Amniotic stem cell (primary cell): ENCODE measurements at places on chromosomes 7 and 10.

GRCh38 chr7:40531956-40532355 is 397.2 kb downstream of the SUGCT start:
- no peak for DNase-seq

GRCh38 chr7:22663721-22664120 is 63.3 kb upstream of the IL6 start:
- no peak for DNase-seq

- no peak for DNase-seq
Observed at GRCh38 chr7:112084520-112084971, 121.7 kb downstream of the DOCK4 start.

GRCh38 chr10:18689498-18689897 is 30.3 kb downstream of the ARL5B start:
- no peak for DNase-seq

- no peak for DNase-seq
Observed at GRCh38 chr7:18041191-18041590, 13.5 kb upstream of the PRPS1L1 start.

- DNase-seq: no peak
Observed at GRCh38 chr7:97871659-97872024, 566 bp downstream of the ASNS start.

DNA sequence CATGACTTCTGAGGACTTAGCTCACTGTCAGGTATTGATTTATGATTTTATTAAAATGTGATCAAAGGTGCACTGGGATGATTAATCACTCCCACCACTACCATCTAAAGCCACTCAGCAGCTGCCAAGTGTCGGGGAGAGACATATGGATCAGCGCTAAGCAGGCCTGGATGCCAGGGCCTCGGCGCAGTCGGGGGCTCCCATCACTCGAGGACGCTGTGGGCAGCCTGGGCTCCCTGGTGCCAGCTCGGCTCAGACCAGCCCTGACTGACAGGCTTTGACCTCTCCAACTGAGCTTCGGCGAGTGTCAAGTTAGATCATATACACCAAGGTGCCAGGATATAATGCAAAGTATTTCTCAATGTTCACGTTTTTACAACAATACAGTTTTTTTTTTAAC is 267.7 kb downstream of the ACTR3B start:
- no peak for DNase-seq

- no peak for DNase-seq
Observed at GRCh38 chr7:2225336-2225735, 7.4 kb downstream of the MAD1L1 start.

- no peak for DNase-seq
Observed at GRCh38 chr10:47029181-47030009, 118.2 kb downstream of the PTPN20 start.

GRCh38 chr7:45104844-45105587 is 6.5 kb downstream of the TBRG4 start:
- no peak for DNase-seq

GRCh38 chr10:74852381-74852780 is 26.0 kb downstream of the KAT6B start:
- no peak for DNase-seq

DNA sequence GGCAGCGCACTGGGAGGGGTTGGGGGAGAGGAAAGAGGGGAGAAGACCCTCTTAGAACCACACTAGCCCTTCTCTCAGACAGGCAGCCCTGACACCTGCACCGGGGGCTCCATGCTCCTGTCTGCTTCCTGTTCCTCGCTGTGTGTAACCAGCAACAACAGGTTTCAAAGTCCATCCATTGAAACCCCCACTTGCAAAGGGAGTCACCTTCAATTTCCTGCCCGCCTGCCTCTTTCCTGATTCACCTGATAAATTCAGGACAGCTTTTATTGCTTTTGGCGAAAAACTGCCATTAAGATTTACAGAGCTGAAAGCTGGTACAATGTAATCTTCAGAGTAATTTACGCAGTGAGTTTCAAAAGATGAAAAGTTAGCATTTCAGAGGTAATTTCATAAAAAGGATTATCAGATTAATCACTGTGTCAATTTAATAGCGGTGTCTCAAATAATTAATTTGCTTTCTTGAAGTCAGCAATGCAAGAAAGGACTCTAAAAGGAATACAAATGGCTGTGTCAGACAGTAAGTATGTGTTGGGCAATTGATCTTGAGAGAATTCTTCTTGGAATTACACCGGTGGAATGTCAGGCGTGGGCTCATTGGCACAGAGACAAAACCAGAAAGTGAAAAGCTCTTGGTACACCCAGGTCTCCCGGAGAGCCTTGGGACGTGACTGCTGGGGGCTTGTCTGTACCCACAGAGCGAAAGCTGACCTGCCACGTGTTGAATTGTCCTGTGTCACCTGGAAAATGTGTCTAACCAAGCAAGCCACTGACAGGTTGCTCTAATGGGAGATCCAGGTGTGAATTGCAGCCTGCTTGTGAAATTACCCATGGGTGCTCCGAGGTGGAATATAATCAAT is 60.7 kb downstream of the TMEM209 start:
- no peak for DNase-seq

DNA sequence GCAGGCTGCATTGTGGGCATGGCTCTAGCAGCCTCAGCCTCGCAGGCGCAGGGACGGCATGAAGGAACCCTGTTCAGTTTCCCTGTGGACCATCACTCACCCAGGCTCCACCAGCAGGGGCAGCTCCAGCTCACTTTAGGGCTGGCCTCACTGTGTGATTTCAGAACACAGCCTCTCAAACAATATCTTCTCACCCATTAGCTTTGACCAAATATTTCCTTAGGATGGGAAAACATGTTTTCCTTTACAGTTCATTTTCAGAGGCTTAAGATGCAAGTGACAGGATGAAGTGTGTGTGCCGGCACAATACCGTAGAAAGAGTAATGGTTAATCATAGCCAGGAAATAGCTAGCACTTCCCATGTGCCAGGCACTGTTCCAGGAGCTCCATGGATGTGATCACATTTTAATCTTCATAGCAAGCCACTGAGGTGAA is 58.2 kb downstream of the LANCL2 start:
- no peak for DNase-seq

- DNase-seq: no peak
Observed at GRCh38 chr7:101466871-101467270, 104.2 kb downstream of the COL26A1 start.

DNA sequence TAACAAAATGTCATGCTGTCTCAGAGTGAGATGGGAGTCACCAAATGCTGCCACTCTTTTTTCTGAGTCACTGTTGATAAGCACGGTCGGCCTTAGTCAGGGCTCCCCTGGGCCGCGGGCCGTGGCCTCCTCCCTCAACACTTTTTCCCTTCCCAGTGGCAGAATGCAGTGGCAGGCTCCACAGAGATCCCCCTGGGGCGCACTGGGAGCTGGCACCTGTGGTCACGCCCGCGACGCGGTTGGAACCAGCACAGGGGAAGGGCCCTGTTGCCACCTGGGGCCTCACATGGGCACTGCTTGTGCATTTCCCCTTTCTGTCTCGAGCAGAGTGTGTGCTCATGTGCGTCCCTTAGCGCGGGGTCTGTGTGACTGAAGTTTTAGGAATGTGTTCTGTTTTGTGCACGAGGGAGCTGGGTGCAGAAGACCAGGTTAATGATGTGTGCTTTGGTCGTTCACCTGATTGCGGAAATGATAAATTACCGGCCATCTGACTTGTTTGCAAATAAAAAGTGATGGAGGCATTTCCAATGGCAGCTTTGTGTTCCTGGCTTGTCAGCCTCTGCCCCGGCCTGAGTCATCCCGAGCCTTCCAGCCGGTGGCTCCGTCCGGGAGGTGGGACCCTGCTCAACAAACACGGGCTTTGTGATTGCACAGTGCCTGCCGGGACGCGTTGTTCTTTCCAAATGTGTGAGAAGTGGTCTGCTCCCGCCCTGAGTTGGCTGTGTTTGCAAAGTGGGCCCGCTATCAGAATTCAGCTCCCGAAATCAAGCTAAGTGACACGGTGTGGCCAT is 100.7 kb downstream of the NKX6-2 start:
- DNase-seq: no peak

DNA sequence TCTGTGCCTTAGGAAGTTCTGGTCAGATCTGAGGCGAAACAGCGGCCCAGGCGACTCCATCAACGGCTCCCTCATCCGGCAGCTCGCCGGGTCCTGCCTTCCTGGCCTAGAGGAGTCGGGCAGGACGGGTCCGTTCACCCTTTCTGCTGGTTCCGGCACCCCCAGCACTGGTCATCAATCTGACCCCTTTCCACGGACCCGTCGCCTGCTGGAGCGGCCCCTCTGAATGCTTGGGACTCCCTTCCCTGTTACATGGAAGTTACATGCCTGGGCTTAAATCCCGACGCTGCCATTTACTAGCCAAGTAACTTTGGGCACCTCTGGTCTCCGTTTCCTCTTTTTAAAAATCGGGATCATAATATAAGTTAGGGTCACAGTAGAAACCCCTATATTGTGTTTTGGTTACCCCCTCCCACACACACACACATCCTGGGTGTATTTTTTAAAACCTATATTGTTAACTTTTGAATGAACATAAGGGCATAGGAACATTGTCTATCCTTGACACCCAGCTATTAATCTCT is 607 bp upstream of the GGCT start:
- DNase-seq: no peak

DNA sequence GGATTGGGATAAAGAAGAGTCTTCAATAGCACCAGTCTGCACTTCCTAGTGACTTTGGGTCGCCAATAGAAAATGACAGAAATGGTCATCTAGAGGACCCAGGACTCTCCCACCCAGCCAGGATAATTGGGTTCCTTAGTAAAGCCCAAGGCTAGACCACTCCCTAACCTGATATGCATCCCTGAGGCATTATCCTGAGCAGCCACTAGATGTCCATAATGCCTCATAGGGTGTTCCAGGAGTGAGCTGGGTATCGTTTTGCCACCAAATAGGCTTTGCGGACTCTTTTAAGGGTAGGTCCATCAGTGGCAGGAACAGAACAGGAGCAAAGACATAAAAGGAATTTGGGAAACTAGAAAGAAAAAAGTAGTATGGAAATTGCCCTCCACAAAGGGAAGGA is 4.5 kb upstream of the LRRC4 start:
- no peak for DNase-seq

DNA sequence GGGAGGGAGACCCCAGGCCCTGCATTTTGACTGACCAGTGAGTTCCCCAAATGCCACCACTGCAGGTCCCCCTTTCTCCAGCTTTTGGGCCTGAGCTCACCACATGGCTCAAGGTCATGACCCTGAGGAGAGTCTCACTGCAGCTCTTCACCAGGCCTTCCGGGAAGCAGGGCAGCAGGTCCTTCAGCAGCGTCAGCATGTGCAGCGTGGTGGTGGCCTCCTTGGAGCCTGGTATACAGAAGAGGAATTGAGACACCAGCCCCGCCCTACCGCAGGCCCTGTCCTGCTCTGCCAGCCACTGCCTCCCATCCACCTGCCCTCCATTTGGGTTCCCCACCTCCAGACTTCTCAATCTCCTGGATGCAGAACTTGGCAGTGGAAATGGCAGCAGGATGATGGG is 13.0 kb downstream of the RRP12 start:
- no peak for DNase-seq

- no peak for DNase-seq
Observed at GRCh38 chr10:102485093-102485784, 17.3 kb downstream of the ACTR1A start.

GRCh38 chr10:1978584-1978983 is 241.3 kb upstream of the ADARB2 start:
- no peak for DNase-seq

DNA sequence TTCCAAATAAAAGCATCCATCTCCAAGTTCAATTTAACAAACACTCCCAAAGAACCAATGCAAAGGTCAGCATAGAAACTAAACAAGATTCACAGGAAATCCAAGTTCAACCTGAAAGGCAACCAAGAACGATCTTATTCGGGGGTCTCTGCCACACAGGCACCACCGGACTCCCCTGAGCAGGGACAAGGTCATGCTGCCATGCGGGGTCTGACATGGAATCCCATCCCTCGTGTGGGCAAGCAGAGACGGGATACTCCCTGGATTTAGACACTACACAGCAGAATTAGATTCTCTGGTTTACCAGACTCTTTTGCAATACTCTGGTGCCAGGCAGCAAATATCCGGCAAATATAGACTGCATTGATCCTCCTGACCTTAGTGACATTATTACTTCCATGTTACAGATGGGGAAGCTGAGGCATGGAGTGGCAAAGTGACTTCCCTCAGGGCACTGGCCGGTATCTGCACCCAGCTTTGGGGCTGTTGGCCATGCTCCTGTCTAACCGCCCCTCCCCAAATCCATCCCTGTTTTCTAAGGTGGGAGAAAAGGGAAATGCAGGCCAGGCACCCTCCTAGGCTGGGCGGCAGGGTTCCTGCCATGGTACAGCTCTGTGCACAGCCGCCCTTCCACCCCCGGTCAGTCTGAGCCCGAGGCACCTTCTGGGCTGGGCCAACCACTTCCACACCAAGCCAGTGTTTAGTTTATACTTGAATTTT is 111.8 kb downstream of the VIPR2 start:
- no peak for DNase-seq

- no peak for DNase-seq
Observed at GRCh38 chr7:117219485-117219884, 103.4 kb downstream of the WNT2 start.

DNA sequence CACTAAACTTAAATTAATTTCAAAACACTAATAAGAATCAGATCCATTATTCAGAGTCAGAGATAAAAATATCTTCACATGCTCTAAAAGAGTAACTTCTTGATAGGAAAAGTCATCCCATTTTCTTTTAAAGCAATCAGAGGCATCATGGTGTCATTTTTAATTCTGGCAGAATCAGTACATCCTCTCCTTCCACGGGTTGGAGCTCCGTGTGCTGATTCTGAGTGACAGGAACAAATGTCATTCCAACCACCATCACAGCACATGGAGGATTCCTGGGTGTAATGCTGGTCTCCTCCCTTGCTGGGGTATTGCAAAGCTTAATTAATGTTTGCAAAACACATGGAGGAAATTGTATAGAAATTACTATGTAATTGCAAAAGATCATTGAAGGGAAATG is 114.5 kb upstream of the IMMP2L start:
- no peak for DNase-seq

GRCh38 chr10:47101807-47102206 is 190.6 kb downstream of the PTPN20 start:
- no peak for DNase-seq
